ENCODE measurements at places on chromosomes 1 and 21. TPM values are rescaled to one million over a fixed set of nuclear protein-coding genes. Genes with fewer than 3 reads are reported as not detected.

The VHLL gene
- total RNA-seq, result not detected

The PRR9 gene
- not detected for total RNA-seq

The IKBKE gene
- 16.1 TPM for total RNA-seq

The S100A7 gene
- total RNA-seq, result not detected

The GPR52 gene
- 7.1 TPM for total RNA-seq

The LHX4 gene
- total RNA-seq, result not detected

The TNFAIP8L2 gene
- total RNA-seq, result 3.9 TPM

All from thoracic aorta (tissue), 2 donors.